Muscle of back (tissue), 13 donors: ENCODE measurements at places on chromosomes 4 and X.
A peak's percentile ranks its signal among the peaks of the same experiment; 100 is the strongest.

DNA sequence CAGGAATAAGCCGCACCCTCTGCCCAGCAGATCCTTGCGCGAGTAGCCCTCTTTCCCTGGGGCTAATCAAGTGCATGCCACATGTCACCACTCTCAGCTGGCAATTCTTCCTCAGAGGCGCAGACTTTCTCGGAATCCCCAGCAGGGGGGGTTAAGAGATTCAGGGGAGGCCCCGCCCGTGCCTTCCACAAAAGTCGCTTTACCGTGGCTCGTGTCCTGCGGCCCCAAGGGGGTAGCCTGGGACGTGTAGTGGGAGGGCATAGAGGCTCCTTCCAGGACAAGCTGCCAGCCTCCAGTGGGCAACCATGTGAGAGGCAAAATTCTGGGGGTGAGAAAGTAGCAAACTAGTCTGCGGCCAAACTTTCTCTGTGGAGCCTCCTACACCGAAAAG, 652 bp downstream of the SRPX start:
- no peak for DNase-seq

GRCh38 chrX:9227276-9227675, 193.3 kb upstream of the FAM9B start:
- no peak for DNase-seq

DNA sequence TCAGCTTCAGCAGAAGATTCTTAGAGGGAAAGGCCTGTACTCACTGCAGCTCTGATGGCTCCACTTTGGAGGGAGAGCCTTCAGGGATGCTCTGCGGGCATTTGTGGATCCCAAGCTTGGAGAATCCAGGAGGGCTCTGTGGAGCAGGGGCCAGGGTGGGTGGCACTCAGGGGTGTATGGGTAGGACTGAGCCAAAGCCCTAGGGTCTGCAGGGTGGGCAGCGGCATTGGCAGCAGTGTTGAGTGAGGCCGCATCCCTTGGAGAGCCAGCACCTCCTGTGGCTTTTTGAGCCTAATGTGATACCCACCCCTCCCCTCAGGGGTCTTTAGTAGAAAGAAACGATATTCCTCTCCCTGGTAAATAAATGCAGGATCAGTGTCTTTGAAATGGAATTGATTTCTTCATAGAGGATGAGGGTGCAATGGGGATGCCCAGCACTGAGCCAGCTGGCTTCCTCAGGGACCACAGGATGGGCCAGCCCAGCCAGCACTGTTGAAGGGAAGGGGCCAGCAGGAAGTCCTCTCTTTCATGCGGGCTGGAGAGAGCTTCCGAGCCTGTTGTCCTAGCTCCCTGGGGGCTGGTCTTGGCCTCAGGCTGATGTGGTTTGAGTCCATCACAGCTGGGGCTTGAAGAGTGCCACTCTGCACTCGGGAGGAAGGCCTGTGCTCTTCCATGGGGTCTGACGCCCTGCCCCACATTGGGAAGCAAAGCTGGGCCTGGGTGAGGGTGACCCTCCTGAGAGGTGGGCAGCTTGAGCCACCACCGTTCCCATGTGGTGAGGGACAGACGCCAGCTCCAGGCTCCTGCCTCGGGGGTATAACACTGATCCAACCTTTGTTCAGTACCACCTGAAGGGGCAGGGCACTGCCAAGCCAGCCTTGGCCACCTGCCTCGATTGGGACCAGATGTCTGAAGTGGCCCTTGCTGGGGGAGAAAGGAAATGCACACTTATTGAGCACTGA, 49.5 kb downstream of the PSAPL1 start:
- DNase-seq = no peak

DNA sequence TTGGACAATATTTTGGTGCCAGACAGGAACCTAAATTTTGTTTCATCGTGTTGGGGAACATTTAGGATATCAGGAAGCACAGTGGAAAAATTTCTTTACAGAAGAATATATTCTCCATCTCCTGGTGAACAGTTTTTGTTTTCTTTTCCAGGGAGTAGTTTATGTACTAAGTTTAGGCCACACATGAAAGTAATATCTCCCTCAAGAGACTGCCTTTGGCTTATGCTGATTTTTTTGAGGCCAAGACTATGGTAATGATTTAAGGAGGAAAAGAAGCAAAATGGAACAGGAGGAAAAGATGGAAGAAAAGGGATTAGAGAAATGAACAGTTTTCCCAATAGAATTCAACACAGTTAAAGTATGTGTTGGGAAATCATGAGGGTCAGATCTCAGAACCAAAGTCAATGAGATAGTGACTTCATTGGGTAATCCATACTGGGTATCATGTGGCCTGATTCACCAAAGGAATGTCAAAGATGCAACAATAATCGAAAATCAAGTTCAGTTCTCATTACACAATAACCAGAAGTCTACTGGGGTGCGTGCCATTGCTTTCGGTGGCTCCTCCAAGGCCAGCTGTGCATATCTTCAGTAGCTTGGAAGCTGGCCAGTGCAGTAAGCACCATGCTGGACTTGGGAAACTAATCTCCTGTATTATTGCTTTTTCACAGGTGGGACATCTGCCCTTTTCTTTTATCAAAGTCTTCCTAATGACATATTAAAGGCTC, 234.8 kb downstream of the COL25A1 start:
- peak; percentile 94 for DNase-seq

- DNase-seq = no peak
Measured at GRCh38 chr4:105092768-105093167, 53.9 kb upstream of the TET2 start.

DNA sequence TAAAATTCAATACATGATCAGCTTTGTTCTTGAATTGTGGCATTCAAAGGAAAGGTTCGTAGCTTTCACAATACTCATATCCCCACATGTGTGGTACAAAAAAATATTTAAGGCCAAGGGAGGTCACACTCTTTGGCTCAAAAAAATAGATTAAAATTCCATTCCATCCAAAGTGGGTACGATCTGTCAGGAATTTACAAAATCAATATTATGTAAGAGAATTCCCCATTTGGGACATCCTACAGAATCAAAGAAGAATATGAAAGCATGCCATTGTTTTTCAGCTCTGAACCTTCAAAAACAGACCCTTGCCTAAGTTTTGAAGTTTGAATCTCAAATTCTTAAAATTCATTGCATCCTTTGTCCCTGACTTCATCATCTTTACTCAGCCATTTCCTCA, 85.8 kb downstream of the MID1 start:
- no peak for DNase-seq
